Muscle of back (tissue), 13 donors: ENCODE measurements at places on chromosomes 12 and 14. TPM values are rescaled to one million over a fixed set of nuclear protein-coding genes. Genes with fewer than 3 reads are reported as not detected.
A peak's percentile ranks its signal among the peaks of the same experiment; 100 is the strongest.

DNA sequence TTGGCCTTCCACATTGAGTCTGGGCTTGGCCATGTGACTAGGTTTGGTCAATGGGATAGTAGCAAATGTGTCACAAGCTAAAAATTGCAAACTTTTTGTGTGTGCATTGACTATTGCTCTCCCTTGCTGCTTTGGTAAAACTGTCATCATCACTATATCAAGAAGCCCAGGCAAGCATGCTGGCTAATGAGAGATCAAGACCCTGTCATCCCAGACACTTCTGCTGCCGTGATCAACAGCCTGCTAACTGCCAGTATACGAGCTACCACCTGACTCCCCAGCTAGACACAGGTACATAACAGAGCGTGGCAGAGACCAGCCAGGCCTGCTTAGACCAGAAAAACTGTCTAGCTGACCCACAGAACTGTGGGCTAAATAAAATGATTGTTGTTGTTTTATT is 456.7 kb upstream of the DCN start:
- DNase-seq, result no peak

DNA sequence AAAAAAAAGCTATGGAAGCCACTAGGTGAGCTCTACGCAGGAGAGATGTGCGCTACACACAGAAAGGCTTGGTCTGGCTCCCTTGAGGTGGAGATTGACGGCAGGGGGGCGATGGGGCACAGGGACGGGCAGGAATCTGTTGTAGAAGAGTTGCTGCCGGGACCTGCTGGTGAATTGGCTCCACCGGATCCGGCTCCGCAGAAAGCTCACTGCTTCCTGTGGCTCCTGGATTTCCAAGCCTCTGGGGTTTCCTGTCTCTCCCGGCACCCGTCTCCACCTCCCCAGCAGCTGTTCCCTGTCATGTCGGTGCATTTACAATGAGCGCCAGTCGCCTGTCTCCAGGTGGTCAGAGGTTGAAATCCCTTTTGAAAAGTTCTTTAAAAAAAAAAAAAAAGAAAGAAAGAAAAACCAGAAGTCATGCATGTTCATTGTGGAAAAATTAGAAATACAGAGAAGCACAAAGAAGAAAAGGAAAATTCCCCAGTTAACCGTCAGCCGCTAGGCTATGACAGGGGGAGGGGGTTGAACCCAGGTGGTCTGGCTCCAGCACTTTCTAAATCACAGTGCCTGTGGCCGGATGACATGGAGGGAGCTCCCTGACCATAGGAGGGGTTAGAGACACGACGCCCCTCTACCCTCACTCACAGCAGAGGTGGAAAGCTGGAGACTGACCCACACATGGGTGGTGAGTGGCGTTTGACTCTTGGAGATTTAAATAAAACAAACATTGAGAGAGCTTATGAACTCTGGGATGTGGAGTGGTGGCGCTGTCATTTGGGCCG is 20.8 kb downstream of the FAM222A start:
- no peak for DNase-seq

- no peak for DNase-seq
These were observed 127.3 kb downstream of the RFLNA start for GRCh38 chr12:124422142-124422569.

DNA sequence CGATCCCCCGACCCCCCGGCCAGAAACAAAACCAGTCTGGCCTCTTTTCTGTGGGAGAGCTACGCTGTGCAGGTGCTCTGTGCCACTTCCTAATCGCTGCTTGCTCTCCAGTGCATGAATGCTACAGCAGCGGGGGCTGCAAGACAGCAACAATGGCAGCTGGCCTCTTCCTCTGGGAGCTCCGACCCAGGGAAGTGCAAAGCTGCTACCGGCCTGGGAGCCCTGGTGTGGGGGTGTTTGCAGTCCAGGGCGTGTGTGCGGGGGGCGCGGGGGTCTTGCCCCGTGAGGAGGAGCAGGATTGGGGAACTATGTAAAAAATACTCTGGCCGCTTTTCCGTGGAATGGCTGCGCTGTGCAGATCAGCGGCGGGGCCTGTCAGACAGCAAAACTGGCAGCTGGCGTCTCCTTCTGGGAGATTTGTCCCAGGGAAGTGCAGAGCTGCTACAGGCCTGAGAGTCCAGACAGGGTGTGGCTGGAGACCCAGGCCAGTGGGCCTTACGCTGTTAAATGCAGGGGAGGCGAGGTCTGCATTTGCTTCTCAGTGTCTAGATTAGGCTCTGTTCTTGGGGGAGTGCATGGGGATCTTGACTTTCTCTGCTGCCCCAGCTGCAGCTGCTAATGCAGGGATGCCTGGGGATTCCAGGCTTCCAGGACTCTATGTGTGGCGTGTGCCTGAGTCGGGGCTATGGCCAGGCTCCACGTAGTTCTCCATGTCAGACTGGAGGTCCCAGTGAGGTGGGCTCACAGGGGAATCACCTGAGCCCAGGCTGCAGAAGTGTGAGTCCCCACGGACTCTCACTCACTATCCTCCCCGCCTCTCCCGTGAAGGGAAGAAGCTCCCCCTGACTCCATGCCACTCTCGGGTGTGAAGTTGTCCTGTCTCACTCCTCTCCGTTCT is 344.5 kb downstream of the AEBP2 start:
- DNase-seq, result no peak

GRCh38 chr14:28895389-28895788 is 128.8 kb downstream of the FOXG1 start:
- no peak for DNase-seq

DNA sequence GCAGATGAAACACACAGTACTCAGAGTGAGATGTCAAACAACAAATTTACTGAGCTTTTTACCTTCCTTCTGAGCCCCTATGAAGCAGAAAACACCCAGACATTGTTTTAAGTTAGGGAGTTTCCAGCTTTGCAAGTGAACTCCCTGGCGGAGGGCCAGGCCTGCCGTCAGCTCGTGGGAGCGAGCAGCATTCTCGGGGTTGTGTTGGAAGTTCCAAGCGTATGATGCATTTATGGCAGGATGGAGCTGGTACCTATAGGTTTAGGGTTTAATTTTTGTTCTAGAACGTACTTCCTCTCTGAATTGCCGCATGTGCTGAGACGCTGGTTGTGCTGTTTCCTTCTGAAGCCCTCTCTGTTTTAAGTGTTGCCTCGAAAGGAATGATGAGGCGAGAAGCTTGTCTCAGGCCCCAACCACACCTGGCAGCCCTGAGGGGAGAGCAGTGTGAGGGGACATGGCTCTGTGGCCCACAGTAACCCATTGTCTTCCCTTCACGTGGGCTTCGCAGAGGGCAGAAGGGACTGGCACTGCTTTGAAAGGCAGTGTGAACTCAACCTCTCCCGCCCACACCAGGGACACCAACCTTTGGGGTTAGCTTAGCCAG is 76.6 kb downstream of the SSPN start:
- DNase-seq, result peak; percentile 87

- DNase-seq, result no peak
These were observed 36.6 kb downstream of the ACTN1 start for GRCh38 chr14:68942296-68943035.

DNA sequence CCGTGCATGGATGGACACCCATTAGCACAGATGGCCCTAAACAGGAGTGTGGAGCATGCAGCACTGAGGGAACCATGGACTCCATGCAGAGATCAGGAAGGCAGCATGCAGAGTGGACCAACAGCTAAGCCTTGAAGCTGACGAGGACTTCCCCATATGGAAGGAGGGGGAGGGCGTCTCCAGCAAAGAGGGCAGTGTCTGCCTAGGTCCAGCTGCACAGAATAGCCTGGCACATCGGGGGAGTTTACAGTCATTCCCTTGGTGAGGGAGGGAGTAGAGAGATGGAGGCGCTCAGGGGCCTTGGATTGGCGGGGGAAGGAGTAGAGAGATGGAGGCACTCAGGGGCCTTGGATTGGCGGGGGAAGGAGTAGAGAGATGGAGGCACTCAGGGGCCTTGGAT is 64.5 kb downstream of the ANKRD9 start:
- DNase-seq, result no peak

GRCh38 chr12:97984974-97985580 is 522.5 kb downstream of the RMST start:
- DNase-seq, result peak; percentile 51

- DNase-seq, result no peak
These were observed 5.4 kb downstream of the AP1G2 start for GRCh38 chr14:23561873-23562821.

Gene NELL2
- polyA plus RNA-seq, result 1.5 TPM

Gene ARHGAP9
- 5.8 TPM for polyA plus RNA-seq

Gene TSHR
- polyA plus RNA-seq, result 2.5 TPM

Gene ASB8
- polyA plus RNA-seq, result 47.9 TPM
